ENCODE measurements at places on chromosomes 1 and 21.

- no peak for DNase-seq
Measured at GRCh38 chr1:210129092-210129491, 103.5 kb upstream of the SERTAD4 start.

DNA sequence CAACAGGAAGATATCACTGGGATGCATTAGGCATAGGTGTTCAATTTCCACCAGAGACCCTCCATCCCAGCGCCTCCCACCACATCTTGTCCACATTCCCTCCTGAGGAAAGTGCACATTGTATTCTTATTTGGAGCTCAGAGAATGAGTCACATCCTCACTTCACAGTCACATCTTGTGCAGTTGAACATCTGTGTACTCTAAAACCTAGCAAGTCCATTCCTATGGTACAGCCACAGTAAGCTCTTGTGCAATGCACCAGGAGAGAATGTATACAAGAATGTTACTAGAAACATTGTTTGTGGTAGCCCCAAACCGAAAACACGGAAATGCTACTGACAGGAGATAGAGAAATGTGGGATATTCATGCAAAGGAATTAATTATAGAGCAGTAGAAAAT is 1.6 kb upstream of the KDF1 start:
- no peak for DNase-seq

DNA sequence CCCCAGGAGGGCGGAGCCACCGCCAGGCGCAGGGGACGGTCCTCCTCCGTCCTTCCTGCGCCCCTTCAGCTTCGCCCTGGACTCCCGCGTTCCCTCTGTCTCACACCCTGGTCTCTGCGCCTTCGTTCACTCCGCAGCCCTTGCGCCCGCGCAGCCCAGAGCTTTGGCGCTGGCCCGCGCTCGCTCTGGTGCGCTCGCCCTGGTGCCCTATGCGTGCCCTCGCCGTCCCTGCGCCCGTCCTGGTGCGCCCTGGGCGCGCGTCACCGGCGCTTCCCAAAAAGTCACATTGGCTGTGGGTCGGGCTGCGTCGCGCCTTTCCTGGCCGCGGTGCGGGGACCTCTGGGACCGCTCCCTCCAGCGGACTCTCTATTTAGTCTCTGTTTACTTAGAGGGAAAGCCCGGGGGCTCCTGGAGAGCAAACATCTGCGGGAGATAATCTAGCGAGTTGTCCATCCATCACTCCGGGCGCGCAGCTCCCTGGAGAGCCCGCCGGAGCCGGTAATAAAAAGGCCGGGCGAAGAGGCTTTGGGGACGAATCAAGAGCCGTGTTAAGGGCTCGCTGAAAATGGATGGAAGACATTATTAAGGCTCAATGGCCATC is 178.6 kb downstream of the PRDM16 start:
- no peak for DNase-seq

- peak; percentile 31 for DNase-seq
Measured at GRCh38 chr1:45299981-45300668, 26.6 kb upstream of the HPDL start.

DNA sequence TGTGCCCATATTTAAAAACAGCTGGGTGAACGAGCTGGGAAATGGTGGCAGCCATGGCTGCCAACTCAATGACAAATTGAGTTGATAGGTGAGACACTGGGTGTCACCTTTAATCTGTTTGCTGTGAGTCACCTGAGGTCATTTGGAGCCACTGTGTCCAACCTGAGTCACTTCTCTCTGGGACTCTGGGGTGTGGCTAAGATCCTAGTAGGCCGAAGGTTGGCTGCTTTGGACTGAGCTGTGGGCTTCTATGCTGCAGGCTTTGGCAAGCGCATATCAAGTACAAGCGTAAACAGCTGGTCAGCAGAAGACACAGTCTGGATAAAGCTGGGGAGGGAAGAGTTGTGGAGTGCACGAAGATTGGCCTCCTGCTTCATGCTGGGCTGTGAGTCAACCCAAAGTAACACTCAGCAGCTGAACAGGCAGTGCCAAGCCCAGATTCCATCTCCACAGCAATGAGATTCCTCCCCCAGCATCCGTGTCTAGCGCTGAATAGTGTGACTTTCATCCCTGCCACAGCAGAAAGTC is 24.0 kb downstream of the TEX35 start:
- no peak for DNase-seq

DNA sequence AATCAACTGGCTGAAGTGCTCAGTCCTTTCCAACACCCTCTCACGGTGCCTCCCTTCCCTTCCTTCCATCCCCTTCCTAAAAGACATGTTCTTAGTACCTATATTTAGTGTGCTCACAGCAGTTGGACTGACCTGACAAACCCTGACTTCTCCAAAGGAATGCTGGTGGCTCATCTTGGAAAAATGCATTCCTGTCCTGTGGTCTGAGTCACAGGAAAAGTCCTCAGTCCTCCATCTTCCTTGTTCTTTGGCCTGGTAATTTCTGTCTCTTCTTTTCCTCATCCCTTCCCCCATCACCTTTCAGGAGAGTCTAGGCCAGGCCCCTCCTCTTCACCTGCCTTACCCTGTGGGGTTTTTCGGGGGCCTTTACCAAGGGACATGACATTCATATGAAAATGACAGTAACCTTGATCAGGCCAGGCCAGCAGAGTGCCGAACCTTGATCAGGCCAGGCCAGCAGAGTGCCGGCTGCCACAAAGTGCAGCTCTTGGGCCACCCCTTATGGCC is 7.2 kb downstream of the ATP1B1 start:
- DNase-seq, result no peak

DNA sequence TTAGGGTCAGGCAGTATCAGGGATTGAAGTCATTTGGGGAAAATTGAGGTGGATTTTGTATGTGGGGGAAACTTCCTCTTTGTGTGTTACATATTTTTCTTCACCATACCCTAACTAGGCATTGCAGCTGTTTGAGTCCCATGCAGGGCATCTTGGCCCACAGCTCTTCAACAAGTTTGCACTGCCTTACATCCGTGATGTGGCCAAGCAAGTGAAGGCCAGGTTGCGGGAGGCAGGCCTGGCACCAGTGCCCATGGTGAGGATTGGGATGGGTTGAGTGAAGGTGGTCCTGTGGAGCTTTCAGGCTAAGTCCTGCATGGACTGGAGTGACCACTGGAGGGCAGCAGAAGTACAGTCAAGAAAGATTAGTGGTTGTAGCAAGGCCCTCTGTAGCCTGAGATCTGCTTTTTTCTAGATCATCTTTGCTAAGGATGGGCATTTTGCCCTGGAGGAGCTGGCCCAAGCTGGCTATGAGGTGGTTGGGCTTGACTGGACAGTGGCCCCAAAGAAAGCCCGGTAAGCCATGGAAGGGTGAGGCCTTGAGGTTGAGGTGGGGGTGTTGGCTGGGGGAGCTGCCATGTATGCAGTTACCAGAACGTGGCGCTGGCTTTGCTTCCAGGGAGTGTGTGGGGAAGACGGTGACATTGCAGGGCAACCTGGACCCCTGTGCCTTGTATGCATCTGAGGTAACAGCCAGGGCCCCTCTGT is 2.4 kb downstream of the UROD start:
- peak; percentile 81 for DNase-seq

DNA sequence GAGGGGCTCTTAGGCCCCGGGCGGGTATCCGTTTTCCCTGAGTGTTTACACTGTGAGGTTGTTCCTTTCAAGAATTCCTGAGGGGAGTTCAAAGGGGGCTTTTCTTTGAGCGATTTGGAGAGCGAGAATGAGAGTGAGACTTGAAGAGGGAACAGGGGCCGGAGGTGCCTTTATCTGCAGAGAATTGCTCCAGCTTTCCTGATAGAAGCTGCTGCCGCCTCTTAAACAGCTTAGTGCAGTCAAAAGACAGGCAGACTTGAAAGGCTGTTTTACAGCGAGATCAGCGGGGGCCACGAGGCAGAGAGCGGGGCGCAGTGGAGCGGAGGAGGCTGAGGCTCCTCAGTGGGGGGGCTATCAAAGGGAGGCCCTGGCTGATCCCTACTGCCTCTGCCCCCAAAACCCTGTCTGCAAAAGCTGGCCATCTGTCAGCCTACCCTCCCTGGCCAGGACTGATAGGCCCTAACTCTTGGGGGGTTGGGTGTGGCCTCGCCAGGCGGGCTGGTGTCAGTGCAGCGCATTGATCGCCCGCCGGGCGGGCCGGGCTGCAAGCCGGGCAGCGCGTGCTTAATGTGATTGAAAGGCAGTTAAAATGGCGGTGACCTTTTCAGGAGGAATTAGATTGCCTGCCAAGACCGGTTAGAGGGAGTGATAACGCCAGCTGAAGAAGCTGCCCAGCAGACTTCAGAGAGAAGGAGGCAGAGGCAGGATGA is 36.4 kb downstream of the TMEM53 start:
- DNase-seq, result no peak

- DNase-seq, result no peak
Measured at GRCh38 chr1:65979136-65980044, 186.7 kb downstream of the PDE4B start.
